ENCODE measurements at places on chromosomes 12 and 14. TPM values are rescaled to one million over a fixed set of nuclear protein-coding genes. Genes with fewer than 3 reads are reported as not detected.

- DNase-seq: no peak
Observed at GRCh38 chr12:116299064-116299463, 21.6 kb upstream of the MED13L start.

DNA sequence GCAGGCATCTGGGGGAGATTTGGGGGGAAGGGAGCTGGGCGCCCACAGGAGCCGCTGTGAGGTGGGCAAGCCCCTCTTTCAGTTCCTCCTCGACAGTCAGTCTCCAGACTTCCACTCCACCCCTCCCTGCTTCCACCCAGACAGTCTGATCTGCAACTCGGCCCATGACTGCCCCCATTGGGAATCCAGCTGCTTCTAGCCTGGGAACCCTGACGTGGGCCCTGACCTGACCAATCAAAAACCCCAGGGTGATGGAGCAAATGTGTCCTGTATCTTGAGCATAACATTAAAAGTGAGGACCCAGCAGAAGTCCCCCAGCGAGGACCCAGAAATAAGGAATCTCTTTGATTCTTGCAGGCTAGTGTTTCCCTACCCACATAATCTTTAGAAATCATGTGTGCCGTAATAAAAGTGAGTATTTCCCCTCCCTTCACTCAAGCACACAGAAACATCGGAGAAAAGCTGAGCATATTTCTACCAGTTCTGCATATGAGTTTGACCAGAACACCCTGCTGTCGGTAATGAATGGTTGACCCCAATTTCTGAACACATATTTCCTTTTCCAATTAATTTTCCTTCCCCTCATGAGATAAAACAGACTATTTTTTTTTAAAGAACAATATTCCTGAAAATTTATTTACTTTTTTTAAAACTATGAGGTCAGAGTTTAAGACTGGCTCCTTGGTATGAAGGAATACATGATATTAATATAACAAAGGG is 6.4 kb downstream of the SSH1 start:
- DNase-seq: peak; percentile 80

DNA sequence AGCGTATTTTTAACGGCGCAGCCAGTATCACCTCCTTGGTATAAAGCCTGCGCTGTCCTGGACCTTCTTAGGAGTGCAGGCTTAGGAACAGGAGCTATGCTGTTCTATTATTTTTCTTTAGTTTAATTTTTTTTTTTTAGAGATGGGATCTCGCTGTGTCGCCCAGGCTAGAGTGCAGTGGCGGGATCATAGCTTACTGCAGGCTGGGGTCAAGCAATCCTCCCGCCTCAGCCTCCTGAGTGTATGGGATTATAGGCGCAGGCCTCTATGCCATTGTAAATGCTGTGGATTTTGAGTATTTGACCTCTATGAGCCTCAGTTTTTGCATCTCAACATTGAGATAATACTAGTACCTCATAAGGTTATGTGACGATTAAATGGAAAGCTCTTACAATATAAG is 4.1 kb downstream of the OR10AD1 start:
- DNase-seq: no peak

DNA sequence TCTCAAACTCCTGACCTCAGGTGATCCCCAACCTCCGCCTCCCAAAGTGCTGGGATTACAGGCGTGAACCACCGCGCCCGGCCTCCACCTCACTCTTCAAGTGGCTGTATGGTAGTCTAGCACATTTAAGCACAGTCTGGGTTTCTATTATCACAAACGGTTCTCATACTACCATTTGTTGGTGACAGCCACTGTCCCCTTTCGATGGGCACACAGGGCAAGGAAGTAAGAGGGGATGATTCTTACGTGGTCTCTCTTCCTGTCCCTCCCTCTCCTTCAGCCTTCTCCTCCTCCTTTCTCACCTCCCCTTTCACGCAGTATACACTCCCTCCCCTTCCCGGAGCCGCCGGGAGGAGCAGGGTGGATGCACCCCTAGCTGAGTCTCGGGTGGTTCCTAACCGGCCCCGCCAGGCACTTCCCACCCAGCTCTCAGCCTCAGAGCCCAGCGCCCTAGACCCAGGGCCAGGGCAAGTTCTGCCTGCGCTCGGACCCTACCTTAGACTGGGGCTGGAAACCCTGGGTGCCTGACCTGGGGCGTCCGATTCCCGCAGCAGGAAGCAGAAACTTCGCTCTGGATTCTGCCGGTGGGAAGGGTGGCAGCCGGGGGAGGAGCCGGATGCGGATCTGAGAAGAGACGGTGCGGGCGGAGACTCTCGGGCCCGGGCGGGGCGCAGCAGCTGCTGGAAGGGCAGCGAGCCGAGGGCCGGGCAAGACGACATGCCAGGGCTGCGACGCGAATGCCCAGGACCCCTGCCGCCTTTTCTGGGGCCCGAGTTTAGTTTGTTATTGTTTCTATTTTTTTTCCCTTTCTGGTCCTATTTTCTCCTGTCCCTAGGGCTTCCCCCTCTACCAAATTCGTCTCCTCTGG is at the start of gene TEP1:
Gene TEP1 (minus strand): TSS at position 626 of the 868 bp plus-strand sequence. CDS start 5,062 bp downstream, outside the sequence.
- DNase-seq: peak; percentile 36

- DNase-seq: no peak
Observed at GRCh38 chr12:69509308-69509736, 39.1 kb downstream of the FRS2 start.

The VPS29 gene
- total RNA-seq: 22.9 TPM

The SOX5 gene
- total RNA-seq: 0.27 TPM

The GLIPR1 gene
- total RNA-seq: 76.7 TPM

- DNase-seq: no peak
Observed at GRCh38 chr14:79783041-79783440, 428.3 kb downstream of the DIO2 start.

DNA sequence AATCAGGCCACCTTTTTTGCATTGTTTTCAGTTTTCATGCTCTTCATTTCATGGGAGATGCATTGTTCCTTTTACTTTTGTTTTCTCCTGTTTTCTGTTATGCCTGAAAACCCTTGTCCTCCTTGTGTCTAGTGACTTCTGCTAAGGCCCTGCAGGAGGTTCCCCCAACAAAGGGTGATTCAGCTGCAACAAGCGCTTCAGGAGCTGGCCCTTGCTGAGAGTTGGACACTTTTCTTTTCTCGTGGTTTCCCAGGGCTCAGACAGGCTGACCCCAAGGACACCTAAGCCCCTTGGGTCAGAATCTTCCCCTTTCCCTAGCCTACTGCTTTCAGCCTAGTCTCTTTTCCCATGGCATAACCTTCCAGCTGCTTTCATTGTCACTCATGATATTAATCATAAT is 98.9 kb downstream of the PLXNC1 start:
- no peak for DNase-seq

DNA sequence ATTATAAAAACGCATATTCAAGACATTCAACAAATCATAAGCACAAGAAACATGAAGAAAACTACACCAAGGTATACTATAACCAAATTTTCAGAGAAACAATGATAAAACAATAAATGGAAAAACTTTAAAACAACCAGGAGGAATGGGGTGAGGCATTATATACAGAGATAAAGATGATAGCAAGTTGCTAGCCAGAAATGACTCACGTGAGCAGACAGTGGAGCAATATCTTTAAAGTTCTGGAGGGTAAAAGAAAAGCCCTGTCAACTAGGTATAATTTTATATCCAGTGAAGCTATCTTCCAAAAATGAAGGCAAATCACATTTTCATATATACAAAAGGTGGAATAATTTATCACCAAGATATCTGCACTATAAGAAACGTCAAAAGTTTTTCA is 97.8 kb upstream of the PCED1B start:
- no peak for DNase-seq

The RTN1 gene
- total RNA-seq: 0.54 TPM

The MANSC1 gene
- total RNA-seq: 4.6 TPM

DNA sequence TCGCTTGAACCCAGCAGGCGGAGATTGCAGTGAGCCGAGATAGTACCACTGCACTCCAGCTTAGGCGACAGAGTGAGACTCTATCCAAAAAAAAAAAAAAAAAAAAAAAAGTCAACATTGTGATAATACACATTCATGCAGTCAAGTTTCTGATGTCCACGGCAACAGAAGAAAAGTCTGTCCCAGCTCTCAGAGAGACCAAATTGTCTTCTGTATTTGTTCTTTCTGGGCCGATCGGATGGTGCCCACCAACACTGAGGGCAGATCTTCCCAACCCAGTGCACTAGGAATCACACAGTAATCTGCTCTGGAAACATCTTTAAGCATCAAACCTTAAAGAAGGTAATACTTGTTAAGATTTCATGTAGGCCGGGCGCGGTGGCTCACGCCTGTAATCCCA is 31.6 kb downstream of the EAPP start:
- no peak for DNase-seq

DNA sequence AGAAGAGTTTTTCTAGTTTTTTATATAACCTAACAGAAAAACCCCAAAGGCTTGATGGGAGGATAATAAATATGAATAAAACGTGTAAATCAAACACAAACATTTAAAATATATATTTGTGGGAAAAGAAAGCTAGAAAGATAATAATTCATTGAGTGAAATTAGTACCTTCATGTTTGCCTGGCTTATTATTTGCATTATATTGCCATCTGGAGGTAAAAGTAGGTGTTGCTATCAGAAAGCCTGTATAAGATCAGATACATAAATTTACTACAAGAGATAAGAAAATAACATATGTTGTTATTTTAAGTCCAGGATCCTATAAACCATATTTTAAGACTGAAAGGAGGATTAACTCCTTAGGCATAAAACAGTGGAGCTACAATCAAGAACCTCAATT is 77.7 kb downstream of the NTS start:
- peak; percentile 44 for DNase-seq

DNA sequence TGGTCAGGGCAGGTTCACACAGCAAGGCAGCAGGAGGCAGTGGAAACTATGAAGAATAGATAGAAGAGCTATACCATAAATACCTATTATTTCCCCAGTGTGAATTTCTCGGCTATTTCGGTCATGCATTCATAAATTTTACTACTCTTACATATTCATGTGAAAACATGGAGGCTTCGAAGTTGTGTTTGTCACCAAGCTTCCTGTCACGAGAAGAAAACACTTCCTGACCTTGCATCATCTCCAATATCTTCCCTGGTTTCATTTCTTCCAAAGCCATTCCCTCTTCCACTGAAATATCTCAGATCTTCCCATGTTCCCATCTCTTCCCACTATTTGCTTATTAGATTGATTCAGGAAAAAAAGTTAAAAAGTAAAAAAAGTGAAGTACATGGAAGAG is 80.4 kb downstream of the CPNE8 start:
- DNase-seq: no peak

DNA sequence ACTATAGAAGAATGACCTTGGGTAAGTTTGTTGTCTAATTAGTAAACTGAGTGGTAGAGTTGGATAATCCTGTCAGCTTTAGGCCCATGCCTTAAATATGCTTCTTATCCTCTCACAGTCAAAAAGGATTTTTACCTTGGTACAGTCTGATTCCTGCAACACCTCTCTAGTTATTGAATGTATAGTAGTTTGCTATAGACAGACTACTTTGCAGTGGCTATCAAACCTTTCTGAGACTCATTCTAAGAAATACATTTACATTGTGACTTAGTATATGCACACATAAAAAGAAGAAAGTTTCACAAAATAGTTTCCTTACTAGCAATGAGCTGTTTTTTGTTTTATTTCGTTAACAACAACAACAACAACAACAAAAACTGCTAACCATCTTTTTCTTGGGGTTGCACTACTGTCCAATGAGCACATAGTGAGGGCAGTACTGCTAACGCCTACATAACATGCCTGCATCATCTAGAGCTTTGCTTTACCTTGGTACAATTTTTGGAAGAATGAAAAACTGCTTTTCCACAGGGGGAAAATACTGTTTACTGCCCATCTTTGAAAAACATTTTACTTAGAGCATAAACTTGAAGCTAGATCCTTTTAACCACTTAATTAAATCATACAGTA is 28.5 kb downstream of the WNK1 start:
- no peak for DNase-seq

The TRAF3 gene
- total RNA-seq: 10.5 TPM

GRCh38 chr14:76844223-76844622 is 18.0 kb downstream of the LRRC74A start:
- peak; percentile 63 for DNase-seq

- DNase-seq: no peak
Observed at GRCh38 chr14:56098021-56098420, 20.2 kb upstream of the PELI2 start.

The SOAT2 gene
- total RNA-seq: under 0.01 TPM

DNA sequence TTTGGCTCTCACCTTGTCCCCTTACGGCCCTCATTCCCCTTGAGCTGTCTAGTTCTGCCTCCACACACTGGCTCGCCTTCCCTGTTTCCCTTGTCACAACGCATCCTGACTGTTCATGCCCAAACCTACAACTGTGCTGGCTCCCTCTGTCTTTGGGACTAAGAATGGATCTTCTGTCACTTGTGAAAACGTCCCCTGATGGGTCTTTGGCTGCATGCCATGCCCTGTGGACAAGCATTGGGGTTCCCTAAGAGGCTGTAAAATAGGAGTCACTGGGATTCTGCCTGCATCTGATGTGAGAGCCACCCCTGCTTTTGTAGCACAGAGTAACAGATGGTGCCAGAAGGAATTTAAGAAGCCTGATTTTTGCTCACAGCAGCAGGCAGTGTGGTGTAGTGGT is 285.3 kb upstream of the CRY1 start:
- no peak for DNase-seq

- no peak for DNase-seq
Observed at GRCh38 chr14:100261621-100262020, 22.7 kb downstream of the YY1 start.

DNA sequence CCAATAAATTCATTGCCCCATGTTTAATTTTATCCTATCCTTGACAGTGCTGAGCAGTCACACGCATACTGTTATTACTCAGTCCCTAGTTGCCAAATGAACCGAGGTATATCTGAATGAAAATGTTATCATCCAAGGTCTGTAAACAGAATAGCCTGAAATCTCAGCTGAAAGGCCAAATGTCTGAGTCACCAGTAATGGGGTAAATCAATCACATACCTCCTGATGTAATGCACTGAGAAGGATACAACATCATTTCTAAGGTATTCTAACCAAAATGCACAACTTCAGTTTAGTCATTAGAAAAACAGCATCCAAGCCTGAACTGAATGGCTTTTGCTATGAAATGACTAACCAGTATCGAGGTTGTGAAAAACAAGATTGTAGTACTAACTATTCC is 228.6 kb downstream of the DPF3 start:
- no peak for DNase-seq

The NOVA1 gene
- 0.27 TPM for total RNA-seq

The KLRD1 gene
- under 0.01 TPM for total RNA-seq

DNA sequence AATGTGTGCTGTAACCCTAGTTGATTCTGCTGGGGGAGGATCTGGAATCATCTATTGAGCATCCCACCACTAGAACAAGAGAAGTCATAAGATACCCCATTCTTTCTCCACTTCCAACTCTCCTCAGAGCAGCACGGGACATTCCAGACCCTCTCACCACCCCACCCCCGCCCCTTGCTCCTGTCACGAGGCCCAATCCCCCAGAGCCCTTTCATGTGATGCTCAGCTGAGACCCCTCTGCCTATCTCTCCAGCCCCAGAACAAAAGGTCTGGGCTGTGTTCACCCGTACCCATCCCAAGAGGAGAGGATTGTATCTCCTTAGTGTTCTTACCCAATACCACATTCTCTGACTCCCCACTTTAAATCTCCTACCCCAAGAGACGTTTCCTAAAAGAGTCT is 602 bp downstream of the PMEL start:
- no peak for DNase-seq

DNA sequence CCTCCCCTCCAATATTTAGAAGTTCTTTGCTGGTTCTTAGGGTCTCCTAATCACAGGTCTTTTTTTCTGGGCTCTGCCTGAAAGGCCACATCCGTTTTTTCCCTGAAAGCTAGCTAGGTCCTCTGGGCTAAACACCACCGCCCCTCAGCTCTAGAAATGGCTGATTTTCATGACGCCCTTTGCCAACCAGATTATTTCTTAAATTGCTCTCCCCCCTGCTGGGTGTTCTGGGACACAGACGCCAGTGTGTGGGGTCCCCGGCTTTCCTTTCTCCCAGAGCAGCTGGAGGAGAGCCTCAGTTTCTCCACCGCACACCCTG is 45.3 kb upstream of the ATP23 start:
- no peak for DNase-seq
